ENCODE measurements at places on chromosomes 2 and 18.

GRCh38 chr18:4311136-4311535, 144.0 kb downstream of the DLGAP1 start:
- DNase-seq: no peak

GRCh38 chr2:16747257-16747656, 81.6 kb upstream of the CYRIA start:
- no peak for DNase-seq

DNA sequence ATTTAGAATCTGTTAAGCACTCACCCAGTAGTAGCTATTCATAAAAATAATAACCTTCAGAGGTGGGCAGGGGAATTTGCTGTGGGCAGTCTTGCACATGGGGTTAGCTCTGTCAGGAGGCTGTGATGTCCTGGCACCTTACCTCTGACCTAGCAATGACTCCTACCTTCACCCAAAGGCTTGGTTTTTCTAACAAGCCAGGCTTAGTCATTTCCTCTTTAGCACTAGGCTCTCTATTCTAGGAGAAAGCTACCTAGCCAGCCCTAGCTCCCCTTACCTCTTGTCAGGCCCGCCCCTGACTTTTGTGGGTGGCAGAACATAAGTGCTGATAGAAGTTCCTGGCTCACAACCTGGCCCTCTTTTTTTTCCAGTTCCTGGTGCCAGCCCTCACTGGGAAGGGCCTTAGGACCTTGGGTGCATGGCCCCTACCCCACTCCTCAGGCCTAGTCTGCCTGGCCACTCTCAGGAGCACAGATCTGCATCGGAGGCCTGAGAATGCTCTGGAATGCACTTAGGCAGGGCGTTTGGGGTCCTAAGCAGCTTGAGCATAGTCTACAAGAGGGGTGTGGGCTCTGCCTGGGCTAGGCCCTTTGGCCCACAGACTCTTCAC, 17.7 kb downstream of the CPLX4 start:
- peak; percentile 18 for DNase-seq

GRCh38 chr2:216221811-216222210, 112.7 kb downstream of the XRCC5 start:
- no peak for DNase-seq

DNA sequence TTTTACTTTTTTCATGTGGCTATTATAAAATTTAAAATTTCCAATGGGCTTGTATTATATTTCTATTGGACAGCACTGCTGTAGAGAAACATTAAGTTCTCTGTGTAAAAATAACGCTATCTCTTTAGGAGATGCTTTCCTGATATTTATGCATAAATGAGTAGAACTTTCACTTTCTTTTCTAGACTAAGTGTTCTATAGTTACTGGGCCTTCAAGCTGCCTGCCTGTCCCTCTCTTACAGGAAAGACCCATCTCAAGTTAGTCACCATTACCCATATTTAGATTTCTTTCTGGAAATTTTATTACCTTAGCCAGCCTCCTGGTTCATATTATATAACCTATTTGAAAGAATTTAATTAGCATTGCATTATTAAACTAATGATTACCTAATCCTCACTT, 4.8 kb downstream of the ITGA4 start:
- DNase-seq: no peak

DNA sequence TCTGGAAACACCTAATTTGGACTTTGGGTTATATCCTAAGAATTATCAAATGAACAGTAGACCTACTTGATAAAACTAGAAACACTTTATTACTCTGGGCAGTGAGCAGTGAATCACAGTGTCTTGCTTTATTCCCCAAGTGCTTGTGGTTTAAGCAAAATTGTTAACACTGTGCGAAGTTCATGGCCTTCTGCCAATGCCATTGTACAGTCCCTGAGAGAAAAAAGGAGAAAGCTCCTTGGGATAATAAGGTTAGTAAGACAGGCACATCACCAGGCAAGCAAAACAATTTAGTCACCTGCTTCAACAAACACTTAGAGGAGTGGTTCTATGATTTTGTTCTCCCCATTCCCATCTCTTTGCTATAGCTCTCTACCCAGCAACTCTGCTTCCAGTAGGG, 39.8 kb downstream of the ADCYAP1 start:
- peak; percentile 92 for DNase-seq

- no peak for DNase-seq
These were observed 15.4 kb upstream of the OTOS start for GRCh38 chr2:240155745-240156390.

GRCh38 chr18:72808680-72809079, 59.1 kb downstream of the NETO1 start:
- DNase-seq: no peak

DNA sequence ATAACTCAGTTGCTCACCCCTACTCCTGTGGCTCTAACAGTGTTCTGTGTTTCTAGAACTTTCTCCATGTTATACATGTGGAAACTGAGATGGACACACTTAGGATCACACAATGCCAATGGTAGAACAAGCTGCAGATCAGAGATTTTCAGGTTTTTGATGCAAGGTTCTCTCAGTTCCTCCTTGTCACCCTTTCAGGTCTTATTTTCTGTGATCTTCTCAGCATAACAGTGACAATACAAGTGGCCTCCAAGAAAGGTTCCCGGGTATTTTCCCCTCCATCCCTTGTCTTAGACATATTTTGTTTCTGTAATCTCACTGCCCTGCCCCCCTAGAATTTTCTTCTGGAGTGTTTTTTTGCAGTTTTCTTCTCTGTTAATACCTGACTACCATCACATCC, 6.2 kb upstream of the MGAT5 start:
- DNase-seq: no peak

DNA sequence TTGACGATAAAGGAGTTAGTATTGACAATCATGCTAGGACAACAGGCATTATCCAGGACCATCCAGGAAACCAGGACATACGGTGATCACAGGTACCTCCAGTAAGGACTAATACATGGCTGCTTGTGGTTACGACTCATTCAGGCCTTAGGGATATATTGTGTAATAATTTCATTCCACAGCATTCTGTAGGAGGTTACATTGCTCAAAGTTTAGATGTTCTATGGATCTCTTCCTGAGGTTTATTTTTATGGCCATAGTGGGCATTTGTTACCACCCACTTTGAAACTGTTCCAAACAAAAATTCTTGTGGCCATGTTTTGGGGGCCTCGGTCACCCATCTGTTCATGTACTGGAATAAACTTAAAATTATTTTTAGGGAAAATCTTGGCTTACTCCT, 431.6 kb downstream of the METTL4 start:
- DNase-seq: no peak

DNA sequence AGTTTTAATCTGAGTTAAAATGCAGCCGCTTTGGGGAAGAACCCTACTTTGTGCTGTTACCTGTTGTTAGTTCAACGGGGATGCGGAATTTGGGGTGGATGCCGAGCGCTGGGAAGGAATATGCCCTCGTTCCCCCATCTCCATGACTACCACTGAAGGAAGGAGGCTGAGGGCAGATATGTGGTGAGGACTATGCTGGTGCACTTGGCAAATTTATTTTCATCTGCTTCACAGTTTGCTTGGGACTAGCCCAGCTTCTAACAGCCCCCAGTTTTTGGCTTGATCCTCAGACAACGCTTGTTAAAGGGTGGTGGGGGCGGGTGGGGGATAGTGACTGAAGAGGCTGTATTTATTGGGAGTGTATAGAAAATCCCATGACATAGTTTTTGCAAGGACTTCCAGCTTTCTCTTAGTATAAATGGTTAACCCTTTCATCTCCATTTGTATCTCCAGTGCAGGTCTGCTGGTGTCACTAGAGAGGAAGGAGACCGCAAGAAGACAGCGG, 100.8 kb downstream of the COLEC12 start:
- no peak for DNase-seq

GRCh38 chr2:120287183-120288015, 34.7 kb downstream of the RALB start:
- DNase-seq: peak; percentile 95

- DNase-seq: no peak
These were observed 53.7 kb upstream of the TANC1 start for GRCh38 chr2:158914731-158915130.

Data from kidney glomerular epithelial cell (primary cell).